Osteoblast (primary cell): ENCODE measurements at places on chromosomes 13 and 19. TPM values are rescaled to one million over a fixed set of nuclear protein-coding genes. Genes with fewer than 3 reads are reported as not detected.

SYDE1 gene
- 45.1 and 56.8 TPM in 2 replicates for total RNA-seq

VSTM2B gene
- not detected in 2 replicates for total RNA-seq

ZNF285 gene
- 5.3 and 5.8 TPM in 2 replicates for total RNA-seq

EXOC3L2 gene
- total RNA-seq, result not detected in 2 replicates

FGF21 gene
- total RNA-seq, result not detected in 2 replicates

ZNF765 gene
- 15.6 TPM in 2 replicates for total RNA-seq

ZNF763 gene
- total RNA-seq, result 2.5 and 2.9 TPM in 2 replicates

CPAMD8 gene
- total RNA-seq, result 0.29 and 0.36 TPM in 2 replicates

CD37 gene
- total RNA-seq, result 0.36 TPM in 1 of 2 replicates, not detected in the other

OR7D2 gene
- not detected in 2 replicates for total RNA-seq

ANGPTL8 gene
- not detected in 2 replicates for total RNA-seq

DNA sequence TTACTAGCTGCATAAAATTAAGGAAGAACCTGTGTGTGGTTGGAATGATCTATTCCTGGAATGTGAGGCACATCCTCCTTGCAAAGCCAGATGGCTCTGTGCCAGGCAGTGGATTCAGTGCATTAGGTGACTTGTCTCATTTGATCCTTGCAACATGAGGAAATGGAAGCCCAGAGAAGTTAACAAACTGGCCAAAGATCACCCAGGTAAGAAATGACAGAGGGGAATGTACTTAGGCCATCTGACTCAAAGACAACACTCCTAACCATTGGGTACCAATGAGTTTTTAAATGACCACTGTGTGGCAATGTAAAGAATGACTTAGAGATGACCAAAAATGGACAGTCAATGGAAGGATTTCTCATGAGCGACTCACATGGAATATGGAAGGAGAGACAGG, 114.2 kb upstream of the RXFP2 start:
- DNase-seq, result peak; percentile 44

DNA sequence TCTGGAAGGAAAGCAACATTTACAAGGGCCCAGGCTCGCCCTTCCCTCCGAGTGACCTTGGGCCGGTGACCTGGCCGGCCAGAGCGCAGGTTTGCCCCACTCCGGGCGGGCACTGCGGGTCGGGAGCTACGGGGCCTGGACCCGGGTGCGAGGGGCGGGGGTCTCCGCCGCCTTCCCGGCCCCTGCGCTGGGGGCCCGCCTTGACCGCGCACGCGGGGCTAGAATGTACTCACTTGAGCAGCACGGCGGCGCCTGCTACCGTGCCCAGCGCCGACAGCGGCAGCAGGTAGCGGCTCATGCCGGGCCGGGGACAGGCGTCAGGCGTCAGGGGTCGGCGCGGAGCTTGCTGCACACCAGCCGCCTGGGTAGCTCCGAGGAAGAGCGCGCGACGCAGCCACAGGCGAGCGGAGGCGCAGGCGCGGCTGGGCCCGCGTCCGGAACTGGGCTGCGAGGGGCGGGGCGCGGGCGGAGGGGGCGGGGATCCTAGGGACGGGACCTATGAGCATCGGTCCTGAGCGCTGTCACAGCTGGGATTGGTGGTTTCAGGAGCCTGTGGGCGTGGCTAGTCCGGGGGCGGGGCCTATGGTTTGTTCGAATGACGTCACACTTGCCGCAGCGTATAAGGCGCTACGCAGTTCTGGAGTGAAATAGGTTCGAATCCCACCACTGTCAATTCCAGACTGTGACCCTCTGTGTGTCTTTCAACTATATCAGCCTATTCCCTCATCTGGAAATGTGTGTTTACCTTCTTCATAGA, at the start of gene RDH13:
Gene RDH13 (minus strand): TSS at position 414 of the 757 bp plus-strand sequence. CDS start 116 bp downstream, at position 298.
- peak; percentile 100 for DNase-seq

GRCh38 chr13:36959456-36960116, 39.5 kb upstream of the SMAD9 start:
- no peak for DNase-seq

- peak; percentile 90 for DNase-seq
These were observed 1.3 kb downstream of the SLC25A42 start for GRCh38 chr19:19064811-19065745.

DNA sequence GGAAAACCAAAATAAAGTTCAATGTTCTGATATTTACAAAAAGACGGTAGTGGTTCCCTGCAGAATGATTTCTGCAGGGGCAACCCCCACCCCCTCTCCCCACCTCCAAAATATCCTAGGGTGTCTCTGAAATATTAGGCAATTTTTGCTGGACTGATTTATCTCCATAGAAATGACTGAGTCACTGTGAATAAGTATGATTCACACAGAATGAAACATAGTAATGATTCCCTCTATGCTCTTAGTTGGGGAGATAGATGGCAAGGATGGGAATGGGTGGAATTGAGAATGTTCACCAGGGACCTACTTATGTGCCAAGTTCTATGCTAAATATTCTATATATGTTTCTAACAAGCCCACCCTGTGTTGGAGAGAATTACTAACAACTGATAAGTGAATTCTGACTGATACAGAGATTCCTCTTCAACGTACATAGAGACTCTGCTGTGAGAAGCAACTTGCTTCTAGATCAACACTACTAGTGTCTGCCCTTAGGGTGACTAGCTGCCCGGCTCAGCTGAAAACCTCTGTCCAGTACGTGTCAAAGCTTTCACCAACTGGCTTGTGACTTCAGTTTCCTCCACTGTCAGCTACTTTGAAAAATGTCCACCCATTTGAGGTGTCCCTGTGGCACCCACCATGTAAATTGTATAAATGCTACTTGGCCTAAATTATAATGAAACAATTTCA, 38.4 kb upstream of the RAP2A start:
- DNase-seq, result no peak

DNA sequence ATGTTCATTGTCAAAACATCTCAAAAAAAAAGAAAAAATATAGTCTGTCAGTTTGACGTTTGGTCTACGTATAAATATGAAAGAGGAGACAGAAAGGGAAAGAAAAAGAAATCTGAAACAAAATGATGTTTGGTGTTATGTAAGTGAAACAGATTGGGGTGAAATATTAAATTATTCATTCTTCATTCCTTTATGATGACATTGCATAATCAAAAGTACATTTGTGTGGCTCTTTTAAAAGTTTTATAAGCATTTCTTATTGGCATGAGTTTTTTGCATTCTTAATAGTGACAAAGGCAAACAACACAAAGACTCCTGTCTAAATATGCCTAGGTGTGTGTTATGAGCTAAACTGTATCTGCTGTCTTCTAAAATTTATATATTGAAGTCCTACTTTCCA, 232.6 kb downstream of the EFNB2 start:
- no peak for DNase-seq

GRCh38 chr13:23928985-23929384, 31.7 kb upstream of the C1QTNF9B start:
- peak; percentile 93 for DNase-seq

GRCh38 chr13:113445791-113446487, 7.3 kb downstream of the ADPRHL1 start:
- DNase-seq, result peak; percentile 26

- peak; percentile 93 for DNase-seq
These were observed 2.0 kb downstream of the KLF2 start for GRCh38 chr19:16326401-16327168.

DNA sequence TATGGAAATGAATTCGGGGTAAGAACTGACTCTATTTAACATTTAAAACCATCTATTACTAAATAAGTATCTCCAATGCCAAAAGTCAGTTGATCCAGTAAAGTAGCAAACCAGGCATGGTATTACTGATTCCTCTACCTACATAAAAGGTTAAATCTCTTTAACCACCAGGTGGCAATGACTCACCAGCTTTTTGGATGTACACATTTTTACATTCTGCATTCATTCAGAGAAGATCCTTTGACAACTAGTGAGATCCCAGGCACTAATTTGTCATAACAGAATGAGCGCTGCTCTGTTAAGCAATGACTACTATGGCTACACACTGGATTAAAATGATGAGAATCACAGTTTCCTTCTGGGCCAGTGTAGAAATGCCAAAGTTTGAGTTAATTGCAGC, 329.8 kb upstream of the GPC6 start:
- no peak for DNase-seq

DNA sequence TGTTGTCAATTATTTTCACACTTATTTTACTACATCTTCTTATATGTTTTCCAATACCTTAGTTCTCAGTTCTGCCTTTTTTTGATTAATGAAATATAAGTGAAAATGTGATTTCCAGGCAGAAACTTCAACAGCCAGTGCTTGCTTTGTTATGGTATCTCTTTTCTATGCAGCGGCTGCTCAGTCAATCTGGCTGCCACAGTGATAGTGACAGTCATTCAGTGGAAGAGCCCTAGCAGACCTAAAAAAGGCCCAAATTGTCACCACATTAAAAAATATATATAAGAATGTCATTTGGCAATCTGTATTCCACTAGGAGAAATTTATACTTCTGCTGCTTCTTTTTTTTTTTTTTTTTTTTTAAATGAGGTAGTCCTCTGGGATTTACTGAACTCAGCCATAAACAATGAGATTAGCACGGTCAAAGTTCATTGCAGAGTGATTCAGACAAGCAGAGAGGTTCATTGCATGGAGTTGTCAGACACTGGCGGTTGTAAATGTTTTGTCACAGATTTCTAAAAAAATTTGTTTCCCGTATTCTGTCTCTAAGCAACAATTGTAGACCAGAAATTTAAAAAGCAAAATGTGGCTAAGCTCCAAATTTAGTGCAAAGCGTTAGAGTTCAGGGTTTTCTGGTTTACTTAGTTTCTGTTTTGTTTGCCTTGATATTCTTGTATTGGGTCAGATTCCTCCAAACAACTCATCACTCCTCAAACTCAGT, 94.7 kb upstream of the PRR20A start:
- DNase-seq, result no peak

DNA sequence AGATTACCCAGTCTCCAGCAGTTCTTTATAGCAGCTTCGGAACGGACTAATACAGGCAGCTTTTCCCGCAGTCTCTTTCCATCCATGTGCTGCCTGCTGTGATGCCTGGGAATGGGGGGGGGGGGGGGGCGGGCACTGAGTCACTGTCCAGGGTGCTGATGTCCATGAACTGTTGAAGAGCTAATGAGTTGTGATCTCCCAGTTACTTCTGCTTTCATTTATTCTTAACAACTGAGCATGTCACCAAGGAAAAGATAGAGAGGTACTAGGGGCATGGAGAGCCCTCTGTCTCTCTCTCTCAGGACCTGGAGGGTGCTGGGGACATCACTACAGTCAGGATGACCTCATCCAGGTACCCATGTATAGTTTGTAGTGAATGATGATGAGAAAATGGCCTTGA, 20.3 kb upstream of the CEACAM1 start:
- no peak for DNase-seq

DNA sequence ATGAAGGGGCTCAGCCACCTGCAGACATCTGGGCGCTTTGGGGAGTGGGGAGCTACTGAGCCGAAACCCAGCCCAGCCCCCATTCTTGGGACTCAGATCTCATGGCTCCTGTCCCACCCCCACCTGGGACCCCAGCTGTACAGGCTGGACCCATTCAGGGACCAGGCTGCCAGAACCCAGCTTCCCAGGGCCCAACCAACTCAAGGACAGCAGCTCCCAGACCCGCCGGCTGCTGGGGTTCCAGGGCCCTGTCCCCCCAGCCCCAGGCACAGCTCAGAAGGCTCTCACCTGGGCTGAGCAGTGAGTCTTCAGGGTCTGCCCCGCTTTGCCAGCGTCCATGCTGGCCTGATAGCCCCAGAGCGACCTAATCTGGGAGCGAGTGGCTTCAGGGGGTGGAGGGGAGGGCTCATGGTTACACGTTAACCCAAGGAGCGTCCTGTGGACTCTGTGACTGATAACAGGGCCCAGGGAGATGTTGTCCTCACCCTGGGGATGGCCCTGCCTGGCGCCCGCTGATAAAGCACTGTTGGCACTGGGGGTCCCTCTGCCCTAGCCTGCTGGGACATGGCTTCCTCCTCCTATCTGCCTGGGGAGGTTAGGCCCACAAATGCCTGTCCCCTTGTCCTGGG, at the start of gene TMEM86B:
Gene TMEM86B (minus strand): TSS at position 361 of the 629 bp plus-strand sequence. CDS start 22 bp downstream, at position 339.
- DNase-seq, result peak; percentile 77

- DNase-seq, result no peak
These were observed 311.2 kb downstream of the FOXO1 start for GRCh38 chr13:40355126-40355724.

GRCh38 chr13:40452038-40452666, 214.3 kb downstream of the FOXO1 start:
- no peak for DNase-seq

GRCh38 chr19:49111218-49111998, 2.8 kb upstream of the LIN7B start:
- peak; percentile 67 for DNase-seq

DNA sequence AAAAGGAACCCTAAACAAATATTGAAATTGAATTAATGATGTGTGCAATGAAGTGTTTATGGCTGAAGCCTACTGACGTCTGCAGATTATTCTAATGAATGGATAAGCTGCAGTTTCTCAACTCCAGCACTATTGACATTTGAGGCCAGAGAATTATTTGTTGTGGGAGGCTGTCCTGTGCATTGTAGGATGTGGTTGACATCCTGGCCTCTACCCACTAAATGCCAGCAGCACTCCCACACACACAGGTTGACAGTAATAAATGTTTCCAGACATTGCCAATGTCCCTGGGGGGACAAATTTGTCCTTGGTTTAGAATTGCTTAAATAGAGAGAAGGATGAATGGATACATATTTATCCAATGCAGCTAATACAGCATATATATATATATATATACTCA, 19.2 kb upstream of the MYH14 start:
- no peak for DNase-seq

GRCh38 chr13:98839856-98840769, 87.6 kb upstream of the SLC15A1 start:
- no peak for DNase-seq

GRCh38 chr13:97386801-97387484, 47.0 kb upstream of the RAP2A start:
- DNase-seq, result no peak

- no peak for DNase-seq
These were observed 9.2 kb upstream of the CNOT3 start for GRCh38 chr19:54128441-54128725.

- peak; percentile 98 for DNase-seq
These were observed 2.0 kb downstream of the OLFM2 start for GRCh38 chr19:9934132-9934950.

DNA sequence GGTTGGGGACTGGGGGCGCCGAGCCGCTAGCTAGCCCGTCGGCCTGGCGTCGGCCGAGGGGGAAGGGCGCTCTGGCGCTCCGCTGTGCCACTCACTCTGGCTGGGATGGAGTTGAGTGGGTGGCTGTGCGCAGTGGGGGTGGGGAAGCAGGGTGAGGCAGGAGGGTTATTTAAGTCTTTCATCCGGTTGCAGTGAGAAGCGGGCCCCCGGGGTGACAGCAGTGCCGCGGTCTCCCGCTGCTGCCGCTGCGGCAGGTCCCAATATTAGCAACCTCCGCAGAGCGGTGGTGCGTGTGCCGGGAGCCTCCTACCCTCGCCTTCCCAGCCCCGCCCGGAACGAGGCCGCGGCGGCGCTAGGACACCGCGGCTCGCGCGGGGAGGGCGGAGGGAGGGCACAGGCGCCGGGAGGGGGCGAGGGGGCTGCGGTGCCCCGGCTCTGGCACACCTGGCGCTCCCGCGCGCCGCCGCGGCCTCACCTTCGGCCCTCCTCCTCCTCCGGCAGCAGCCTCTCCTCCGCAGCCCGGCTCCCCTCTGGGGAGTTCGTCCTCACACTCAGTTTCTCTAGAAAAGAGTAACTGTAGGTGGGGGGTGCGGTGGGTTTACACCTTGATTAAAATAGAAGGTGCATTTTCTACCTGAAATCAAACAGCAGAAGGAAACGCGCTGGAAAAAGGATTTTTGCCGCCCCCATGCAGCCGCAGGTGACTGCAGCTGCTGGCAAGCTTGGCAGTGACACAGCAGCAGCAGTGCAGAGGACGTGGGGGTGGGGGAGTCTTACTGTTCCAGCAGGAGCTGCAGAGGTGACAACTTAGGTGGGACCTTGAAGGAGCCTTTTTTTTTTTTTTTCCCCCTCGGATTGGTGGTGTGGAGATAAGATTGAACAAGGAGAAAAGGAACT, 4.5 kb downstream of the FGF9 start:
- DNase-seq, result peak; percentile 83

- DNase-seq, result no peak
These were observed 601.8 kb downstream of the SLITRK6 start for GRCh38 chr13:85197431-85197830.
